Stimulated activated CD4-positive, alpha-beta T cell treated with anti-CD3 and anti-CD28 coated beads, Interleukin-15, amount 100 ng/mL, for 24 hours (primary cell): ENCODE measurements at places on chromosomes 4 and X.

DNA sequence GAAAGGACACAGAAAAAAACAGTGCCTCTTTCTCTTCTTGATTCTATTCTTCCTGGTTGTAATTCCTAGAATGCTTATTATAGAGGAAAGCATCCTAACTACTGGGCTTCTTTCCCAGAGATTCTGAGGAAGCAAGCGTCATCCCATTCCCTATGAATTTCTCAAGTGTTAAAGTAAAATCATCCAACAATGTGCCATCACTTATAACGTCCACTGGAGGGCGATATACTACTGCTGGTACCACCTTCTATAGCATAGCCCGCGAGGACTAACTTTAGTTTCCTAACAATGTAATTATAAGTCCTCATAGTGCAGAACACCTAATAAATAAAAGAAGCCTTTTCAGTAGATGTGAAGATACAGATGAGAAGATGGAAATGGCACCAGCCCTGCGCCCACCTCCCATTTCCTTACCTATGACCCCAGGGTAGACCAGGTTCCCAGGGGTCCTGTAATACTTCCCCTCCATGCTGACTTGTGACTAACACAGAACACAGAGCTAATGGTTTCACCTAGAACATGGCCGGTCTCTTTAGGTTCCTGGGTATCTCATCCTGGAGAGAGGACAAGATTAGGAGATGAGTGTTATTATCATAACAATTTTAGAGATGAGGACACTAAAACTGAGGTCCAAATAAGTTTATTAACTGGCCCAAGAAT, 4.2 kb downstream of the CENPVL3 start:
- no peak for DNase-seq

GRCh38 chr4:52799813-52800212, 48.6 kb upstream of the ERVMER34-1 start:
- DNase-seq: no peak

GRCh38 chr4:133891011-133891410, 310.6 kb downstream of the PABPC4L start:
- DNase-seq: no peak

DNA sequence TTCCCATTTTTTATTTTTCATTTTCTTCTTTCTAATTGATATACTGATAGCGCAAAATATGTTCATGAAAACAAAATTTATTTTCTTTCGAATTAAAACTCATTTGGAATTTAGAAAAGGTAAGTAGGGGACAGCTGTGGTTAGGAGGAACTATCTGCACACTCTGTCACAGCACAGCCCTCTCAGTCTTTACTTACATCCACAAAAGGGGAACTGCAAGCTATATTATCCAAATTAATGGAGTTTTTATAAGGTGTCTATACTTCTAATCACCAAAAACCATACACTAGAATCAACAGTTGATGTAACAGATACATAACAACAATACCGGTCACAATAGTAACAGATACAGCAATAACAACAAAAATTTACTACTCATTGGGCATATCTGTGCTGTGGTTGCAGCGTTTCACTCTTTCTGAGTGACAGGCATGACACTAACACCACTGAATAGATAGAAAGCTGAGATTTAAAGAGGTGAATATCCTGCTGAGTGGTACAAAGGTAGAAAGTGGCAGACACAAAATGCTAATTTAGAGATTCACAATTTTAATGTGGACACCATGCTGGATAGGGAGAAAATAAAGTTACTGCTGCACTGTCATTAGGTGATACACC, 160.7 kb downstream of the PPP3CA start:
- no peak for DNase-seq

- no peak for DNase-seq
Measured at GRCh38 chr4:45855857-45856256, 268.0 kb downstream of the GABRG1 start.

- DNase-seq: no peak
Measured at GRCh38 chr4:111266937-111267336, 644.1 kb upstream of the PITX2 start.

DNA sequence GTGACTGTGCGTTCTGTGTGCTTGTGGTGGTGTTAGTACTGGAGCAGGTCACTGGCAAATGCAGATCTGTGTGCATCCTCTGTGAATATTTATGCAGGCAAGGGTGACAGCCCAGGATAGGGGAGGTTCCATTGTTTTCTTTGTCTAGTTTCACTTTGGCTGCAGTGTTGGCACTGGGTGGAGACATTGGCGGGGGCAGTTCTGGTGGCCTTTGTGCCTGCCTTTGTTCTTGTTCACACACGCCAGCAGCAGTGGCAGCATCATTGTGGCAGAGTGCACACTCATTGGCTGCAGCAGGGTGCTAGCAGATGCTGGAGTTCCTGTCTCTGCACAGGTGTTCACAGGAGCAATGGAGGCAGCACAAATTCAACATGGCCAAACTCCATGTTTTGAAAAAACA, 495.3 kb downstream of the UBE2NL start:
- no peak for DNase-seq

- peak; percentile 56 for DNase-seq
Measured at GRCh38 chr4:170259631-170260153, 169.9 kb upstream of the AADAT start.

GRCh38 chrX:1480082-1480785, 27.5 kb upstream of the ASMTL start:
- no peak for DNase-seq

DNA sequence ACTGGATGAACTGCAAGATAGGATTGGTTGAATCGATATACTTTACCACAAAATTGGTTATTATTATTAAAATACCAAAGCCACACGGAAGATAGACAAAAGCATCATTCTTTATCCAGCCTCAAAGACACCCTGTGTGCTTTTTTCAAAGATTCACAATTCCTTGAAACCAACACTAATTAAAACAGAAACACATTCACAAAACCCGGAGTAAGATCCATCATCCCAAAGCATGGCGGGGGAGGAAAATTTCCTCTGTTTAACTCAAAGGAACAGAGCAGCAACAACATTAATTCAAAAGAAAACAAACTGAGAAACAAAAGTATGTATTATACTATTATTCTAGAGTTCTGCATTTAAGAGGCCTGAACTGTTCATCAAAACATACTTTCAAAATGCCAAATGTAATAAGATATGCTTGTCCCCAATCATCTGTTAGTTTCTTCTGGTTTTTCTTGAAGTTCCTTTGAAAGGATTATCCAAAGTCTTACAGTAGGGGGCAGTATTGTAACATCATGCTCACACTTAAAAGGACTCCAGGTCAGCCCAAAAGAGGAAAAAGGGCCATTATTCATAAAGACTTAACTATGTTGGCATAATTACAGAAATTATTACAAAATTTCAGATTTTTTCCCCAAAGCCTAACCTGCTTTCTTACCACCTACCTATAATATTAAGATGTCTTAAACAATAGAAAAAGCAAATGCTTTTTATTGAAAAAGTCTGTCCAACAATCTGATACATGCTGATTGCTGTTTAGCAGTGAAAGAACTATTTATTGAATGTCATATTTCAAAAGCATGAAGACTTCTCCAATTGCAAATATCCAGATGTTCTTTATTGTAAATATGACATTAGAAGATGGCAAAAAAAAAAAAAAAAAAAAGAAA, 168.7 kb downstream of the SCFD2 start:
- DNase-seq: no peak

GRCh38 chr4:1261107-1261928, 12.4 kb upstream of the CTBP1 start:
- no peak for DNase-seq
